Memory B cell (primary cell): ENCODE measurements at places on chromosomes 12 and 14.

- no peak for DNase-seq
These were observed 491.2 kb downstream of the PCNX1 start for GRCh38 chr14:71398450-71398849.

- no peak for DNase-seq
These were observed 47.4 kb downstream of the SLC38A1 start for GRCh38 chr12:46221255-46222128.

- DNase-seq = no peak
These were observed 104.9 kb downstream of the PDZRN4 start for GRCh38 chr12:41293011-41293410.

GRCh38 chr12:123344086-123344485 lies 20.6 kb downstream of the SBNO1 start:
- no peak for DNase-seq
